ENCODE measurements at places on chromosomes 1 and 21.
A peak's percentile ranks its signal among the peaks of the same experiment; 100 is the strongest.

DNA sequence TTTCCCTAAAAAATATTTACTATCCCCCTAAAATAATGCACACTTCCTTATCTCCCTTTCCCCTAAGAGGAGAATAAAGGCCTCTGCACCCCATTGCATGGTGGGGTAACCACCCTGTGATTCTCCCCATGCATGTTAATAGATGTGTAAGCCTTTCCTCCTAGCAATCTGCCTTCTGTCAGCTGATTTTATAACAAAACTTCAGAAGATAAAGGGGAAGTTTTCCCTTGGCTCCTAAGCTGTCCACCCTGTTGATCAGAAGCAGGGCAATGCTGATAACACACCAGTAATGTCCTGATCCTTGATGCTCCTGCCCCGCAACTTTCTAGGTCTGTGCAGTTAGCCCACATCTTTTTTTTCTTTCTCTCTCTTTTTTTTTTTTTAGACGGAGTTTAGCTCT lies 11.4 kb upstream of the RNF187 start:
- DNase-seq, result no peak

GRCh38 chr1:5730272-5731109 lies 261.7 kb downstream of the NPHP4 start:
- DNase-seq, result no peak

DNA sequence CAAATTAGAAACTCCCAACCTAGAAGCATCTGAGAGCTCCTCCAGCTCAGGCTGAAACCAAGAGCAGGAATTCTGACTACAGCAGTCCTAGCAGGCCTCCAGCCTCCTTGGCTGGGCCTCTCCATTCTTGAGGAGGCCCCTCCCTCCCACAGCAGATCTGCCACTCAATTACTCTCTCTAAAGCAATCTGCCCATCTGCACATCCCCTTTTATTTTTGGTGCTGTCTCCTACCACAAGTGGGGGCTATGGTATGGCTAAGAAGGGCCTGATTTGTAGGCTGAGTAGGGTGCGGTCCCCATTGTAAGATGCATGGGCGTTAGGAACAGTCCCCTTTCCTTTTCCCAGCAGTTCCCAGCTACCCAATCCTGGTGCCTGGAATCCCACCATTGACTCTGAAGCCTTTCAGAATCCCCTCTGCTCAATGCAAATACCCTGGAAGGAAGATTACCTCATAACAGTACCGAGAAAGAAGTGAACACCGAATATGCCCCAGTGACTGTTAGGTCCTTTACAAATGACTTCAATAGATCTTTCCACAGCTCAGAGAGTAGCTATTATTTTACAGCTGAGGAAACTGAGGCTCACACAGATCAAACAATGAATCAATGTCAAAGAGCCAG lies 11.6 kb upstream of the TTC39A start:
- DNase-seq, result peak; percentile 70

GRCh38 chr1:202237052-202237451 lies 43.5 kb downstream of the LGR6 start:
- peak; percentile 60 for DNase-seq

- no peak for DNase-seq
Observed at GRCh38 chr1:228555074-228555994, 68.2 kb downstream of the RNF187 start.

GRCh38 chr1:167797015-167797414 lies 75.2 kb downstream of the MPZL1 start:
- DNase-seq, result no peak

DNA sequence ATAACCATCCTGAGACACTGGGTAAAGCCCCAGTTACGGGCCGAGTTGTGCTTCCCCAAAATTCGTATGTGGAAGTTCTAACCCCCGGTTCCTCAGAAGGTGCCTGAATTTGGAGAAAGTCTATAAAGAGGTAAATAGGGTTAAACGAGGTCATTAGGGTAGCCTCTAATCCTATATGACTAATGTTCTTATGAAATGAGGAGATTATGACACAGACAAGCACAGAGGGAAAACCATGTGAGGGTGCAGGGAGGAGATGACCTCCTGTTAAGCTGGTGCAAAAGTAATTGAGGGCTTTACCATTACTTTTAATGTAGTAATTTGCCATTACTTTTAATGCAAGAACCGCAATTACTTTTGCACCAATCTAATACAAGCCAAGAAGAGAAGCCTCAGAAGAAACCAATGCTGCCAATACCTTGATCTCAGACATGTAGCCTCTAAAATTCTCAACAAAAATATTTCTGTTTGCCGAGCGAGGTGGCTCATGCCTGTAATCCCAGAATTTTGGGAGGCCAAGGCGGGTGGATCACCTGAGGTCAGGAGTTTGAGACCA lies 260.8 kb downstream of the GPATCH2 start:
- no peak for DNase-seq

DNA sequence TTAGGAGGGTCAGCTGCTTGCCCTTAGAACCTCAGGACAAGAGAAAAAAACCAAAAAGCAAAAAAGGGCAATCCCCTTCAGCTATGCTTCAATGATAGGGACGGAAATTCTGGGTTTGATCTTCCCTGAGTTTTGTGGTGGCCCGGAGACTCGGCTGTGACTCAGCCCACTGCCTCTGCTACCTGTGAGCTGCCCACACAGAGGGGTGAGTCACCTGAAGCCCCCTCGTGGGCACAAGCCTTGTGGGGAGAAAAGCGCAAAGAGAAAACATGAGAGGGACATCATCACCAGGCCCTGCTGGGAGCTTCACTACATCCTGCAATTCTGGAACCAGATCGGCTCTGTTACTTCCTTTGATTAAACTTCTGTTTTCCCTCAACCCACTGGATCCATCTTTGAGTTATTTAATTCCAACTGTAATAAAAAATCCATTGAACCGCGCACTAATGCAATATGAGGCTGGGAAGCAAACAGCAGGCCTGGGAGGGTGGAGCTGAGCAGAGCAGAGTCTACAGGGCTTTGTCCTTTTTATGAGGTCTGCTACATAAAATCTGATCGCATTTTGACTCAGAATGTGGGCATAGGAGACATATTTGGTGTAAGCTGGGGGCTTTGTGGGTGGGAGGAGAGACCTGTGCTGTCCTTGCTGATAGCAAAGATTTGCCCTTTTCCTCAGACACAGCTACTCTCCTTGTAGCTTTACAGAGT lies 58.7 kb upstream of the STUM start:
- DNase-seq, result no peak

GRCh38 chr21:32321480-32321879 lies 22.8 kb downstream of the MRAP start:
- DNase-seq, result no peak

DNA sequence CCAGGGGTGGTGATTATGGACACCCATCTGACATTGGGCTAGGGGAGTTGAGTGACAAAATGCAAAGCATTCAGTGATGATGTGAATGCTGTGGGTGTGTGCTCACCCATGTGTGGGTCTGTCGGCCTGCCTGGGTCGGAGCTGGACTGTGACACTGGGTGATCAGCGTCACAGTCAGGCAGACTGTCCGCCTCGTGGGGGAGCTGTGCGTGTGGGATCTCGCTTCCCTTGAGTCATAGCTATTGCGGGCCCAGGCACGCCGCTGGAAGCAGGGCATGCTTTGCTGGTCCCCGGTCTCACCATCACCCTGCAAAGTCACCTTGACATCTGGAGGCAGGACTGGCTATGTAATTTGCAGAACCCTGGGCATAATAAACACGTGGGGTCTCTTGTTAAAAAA lies 156.9 kb upstream of the IGSF21 start:
- no peak for DNase-seq

- DNase-seq, result no peak
Observed at GRCh38 chr1:241462391-241462790, 57.2 kb downstream of the FH start.

- DNase-seq, result no peak
Observed at GRCh38 chr1:17735348-17735747, 19.8 kb upstream of the ACTL8 start.

DNA sequence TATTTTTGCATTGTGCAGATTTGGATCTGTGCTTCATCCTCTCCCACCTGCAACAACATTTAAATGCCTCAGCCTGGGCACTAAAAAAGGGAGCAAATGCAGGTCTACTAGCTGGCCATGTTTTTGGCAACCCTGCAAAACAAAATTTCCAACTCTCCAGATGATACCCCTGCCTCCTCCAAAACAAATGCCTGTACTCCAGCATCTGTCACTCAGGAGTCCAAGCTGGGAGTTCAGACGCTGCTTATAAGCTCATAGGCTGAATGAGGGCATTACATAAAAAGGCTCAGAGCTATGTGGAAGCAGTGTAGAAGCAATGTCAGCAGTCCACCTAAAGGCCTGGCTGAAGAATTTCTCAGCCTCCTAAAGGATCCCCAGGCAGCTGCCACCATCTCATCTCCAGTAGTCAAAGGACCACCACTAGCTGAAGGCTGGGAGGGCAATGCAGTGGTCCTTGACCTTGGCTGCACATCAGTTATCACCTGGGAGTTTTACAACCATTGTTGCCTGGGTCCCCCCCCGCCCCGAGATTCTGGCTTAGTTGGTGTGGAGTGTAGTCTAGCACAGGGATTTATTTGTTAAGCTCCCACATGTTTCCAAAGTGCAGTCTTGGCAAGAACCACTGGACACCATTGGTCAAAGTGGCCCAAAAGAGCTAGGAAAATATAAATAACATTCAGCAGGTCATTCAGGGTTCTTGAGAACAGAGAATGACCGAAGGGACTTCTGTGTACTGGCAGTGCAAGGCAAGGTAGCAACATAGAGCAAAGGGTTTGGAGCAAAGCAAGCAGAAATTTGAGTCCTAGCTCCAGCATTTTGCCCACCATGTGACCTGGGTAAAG lies 57.2 kb downstream of the ITPKB start:
- no peak for DNase-seq

- no peak for DNase-seq
Observed at GRCh38 chr1:213719462-213719861, 268.3 kb upstream of the PROX1 start.

GRCh38 chr1:179828554-179829110 lies 49.0 kb downstream of the TOR1AIP2 start:
- DNase-seq, result no peak

- no peak for DNase-seq
Observed at GRCh38 chr21:19010251-19010650, 606.7 kb upstream of the TMPRSS15 start.

DNA sequence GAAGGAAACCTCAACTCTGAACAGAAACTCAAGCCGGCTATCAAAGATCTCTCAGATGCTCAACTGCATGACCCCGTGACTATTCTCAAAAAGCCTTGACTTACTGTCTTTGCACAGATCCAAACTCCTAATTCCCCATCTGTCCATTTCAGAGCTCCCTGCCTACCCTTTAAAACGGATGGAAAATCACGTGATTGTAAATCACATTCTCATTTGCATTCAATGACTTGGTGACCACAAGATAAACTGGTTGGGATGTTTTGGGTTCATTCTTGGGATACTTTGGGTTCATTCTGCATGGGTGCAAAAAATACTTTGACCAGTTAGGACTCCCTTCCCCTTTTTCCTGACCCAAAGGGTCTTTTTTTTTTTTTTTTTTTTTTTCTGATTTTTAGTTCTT lies 41.3 kb upstream of the RUNX1 start:
- no peak for DNase-seq

DNA sequence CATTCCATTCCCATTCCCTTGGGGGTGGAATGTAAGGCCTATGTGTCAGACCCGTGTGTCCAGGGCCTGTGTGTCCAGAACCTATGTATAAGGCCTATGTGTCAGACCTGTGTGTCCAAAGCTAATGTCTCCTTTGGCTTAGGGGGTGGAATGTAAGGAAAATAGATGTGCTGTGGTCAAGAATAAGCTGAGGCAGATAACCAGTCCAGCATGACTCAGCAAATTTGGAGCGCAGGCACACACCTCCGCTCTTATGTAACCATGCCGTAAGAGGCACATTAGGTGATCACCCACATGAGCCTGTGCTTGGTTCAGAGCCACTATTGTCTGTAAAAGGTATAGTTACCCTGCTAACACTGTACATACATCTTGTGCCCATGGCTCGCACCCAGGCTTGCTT lies 150.8 kb upstream of the SGIP1 start:
- DNase-seq, result no peak

- DNase-seq, result no peak
Observed at GRCh38 chr1:27589441-27589840, 14.5 kb downstream of the AHDC1 start.

DNA sequence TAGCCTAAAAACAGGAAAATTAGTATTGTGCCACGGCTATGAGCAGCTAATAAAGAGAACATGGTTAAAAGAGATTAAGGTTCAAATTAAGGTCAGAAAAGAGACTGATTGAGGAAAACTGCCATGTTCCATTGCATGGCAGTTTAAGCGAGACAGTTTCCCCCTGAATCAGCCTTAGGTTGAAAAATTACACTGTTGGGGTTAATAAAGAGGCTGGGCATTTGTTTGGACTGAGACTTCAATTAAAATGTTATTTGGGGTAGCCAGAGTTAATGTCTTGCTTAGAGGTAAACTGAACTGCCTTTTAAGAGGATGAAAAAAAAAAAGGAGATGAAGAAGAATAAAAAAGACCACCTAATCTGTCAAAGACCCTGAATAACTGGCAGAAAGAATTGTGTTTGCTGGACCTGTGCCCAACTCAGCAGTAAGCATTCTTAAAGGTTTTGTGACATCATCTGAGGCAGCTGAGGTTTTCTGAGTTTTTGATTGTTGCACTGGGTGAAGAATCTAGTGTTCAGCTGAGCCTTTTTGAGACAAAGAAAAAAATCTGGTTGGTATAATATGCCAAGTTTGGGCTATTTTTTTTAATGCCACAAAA lies 17.7 kb upstream of the PROX1 start:
- DNase-seq, result no peak

- no peak for DNase-seq
Observed at GRCh38 chr1:76568573-76569238, 298.6 kb upstream of the ST6GALNAC5 start.

DNA sequence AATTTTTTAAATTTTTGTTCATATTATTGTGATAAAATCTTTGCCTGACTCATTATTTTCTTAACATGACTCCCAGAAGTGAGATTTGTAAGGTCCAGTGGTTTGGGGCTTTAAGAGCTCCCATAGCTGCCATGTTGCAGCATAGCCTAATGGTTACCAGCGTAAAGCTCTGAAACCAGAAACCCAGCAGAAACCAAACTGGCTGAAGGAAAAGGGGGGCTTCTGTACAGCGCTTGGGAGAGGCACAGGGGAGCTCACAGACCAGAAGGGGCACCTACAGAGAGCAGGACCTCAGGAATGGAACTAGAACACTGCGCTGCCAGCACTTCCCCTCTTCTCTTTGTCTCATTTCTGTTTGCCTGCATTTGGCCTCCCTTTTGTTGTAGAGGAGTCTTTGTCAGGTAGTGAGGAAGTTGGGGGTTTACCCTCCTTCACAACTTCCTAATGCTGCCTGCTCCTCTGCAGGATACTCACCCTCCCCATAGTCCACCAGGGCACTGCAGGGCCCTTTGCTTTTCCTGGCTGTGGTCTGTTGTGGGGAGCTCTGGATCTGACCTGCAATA lies 2.6 kb upstream of the PYCR2 start:
- DNase-seq, result no peak

- DNase-seq, result no peak
Observed at GRCh38 chr1:26822737-26823395, 3.6 kb upstream of the ZDHHC18 start.

- no peak for DNase-seq
Observed at GRCh38 chr1:108972951-108973350, 9.7 kb upstream of the CLCC1 start.
